ENCODE measurements at places on chromosomes 6 and 20.

DNA sequence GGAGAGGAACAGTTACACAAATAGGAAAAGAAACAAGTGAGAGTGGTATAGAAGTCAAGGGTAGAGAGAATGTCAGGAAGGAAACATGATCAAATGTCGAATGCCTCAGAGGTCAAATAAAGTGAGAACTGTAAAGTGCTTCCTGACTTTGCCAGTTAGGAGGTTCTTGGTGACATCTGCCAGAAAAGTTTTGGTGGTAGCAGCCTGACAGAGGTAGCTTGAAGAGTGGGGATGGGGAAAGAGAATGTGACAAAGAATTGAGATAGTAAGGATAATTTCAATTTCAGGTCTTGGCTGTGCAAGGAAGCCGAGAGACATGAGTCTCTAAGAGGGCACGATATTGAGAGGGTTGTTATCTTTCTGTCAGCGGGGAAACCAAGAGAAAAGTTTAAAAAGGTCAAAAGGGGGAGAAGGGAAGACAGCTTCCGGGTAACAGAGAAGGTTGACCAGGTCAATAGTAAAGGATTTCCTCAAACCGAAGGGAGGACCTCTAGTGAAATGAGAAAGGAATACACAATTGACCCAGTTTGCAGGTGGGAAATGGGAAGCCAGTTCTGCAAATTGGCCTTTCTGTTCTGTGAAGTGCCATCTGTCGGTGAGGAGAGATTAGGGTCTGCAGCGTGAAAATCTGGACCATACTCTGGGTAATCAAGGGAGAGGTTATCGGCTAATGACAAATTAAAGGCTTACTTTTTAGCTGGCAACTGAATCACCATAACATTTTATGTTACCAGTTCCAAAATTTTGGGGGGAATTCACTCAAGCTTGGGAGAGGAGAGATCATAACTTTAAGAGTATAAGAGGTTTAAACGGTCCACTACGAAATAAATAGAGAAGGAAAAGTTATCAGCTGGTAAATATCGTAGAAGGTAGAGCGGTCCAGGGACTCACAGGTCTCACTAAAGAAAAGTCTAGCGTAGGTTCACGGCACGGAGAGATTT is 973 bp upstream of the BRD2 start:
- H3K27ac ChIP-seq: peak overlapping the region; percentile 98
- DNase-seq: no peak
- peak overlapping the region; percentile 94 for H3K4me3 ChIP-seq
- no peaks in the 10 kb centered on the region for H3K27me3 ChIP-seq
- peaks cover 43% of the 10 kb centered on the region for H3K36me3 ChIP-seq

DNA sequence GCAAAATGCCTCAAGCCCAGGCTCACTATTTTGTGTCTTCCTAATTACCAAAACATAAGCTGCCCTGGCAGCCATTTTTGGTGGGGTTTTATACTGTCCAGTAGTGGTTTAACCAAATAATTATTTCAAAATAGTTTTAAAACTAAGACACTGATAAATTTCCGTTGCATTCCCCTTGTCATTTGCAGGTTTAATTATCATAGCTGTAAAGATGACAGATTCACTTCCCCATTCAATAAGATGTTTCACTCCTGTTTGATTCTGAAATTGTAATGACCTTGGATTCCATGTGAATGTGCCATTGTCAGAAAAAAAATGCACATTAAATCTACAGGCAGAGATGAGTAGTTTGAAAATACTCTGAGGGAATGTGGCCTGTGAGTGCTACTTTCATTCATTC is 172.0 kb downstream of the COL9A1 start:
- H3K4me1 ChIP-seq: no peaks in the 10 kb centered on the region
- no peaks in the 10 kb centered on the region for H3K36me3 ChIP-seq
- no peak overlapping the region for H3K27ac ChIP-seq
- DNase-seq: no peak
- no peaks in the 10 kb centered on the region for H3K27me3 ChIP-seq

GRCh38 chr20:32456869-32457478 is 98.8 kb downstream of the ASXL1 start:
- peaks cover 14% of the 10 kb centered on the region for H3K4me1 ChIP-seq
- H3K27me3 ChIP-seq: no peaks in the 10 kb centered on the region
- no peak overlapping the region for H3K27ac ChIP-seq
- no peak for DNase-seq
- peaks cover 29% of the 10 kb centered on the region for H3K36me3 ChIP-seq

GRCh38 chr6:133244519-133244918 is 3.4 kb downstream of the EYA4 start:
- no peak overlapping the region for H3K4me3 ChIP-seq
- H3K36me3 ChIP-seq: peaks cover 3% of the 10 kb centered on the region
- peaks cover 3% of the 10 kb centered on the region for H3K4me1 ChIP-seq
- H3K27ac ChIP-seq: no peak overlapping the region
- peaks cover 37% of the 10 kb centered on the region for H3K27me3 ChIP-seq

GRCh38 chr20:1493536-1493935 is 2.3 kb upstream of the SIRPB2 start:
- H3K27ac ChIP-seq: no peak overlapping the region
- DNase-seq: no peak

Data from effector memory CD8-positive, alpha-beta T cell (primary cell).